ENCODE measurements at places on chromosomes 6 and 20. TPM values are rescaled to one million over a fixed set of nuclear protein-coding genes. Genes with fewer than 3 reads are reported as not detected.

Gene LZTS3
- total RNA-seq = 10.4 TPM

Gene TINAG
- total RNA-seq = not detected

Gene ENPP5
- total RNA-seq = 0.17 TPM

Gene SLC2A4RG
- 85.3 TPM for total RNA-seq

Gene MATN4
- 0.33 TPM for total RNA-seq

Gene IPCEF1
- total RNA-seq = under 0.01 TPM

Gene MUC22
- not detected for total RNA-seq
